Uterus (tissue), 4 donors: ENCODE measurements at places on chromosomes 4 and X.
A peak's percentile ranks its signal among the peaks of the same experiment; 100 is the strongest.

DNA sequence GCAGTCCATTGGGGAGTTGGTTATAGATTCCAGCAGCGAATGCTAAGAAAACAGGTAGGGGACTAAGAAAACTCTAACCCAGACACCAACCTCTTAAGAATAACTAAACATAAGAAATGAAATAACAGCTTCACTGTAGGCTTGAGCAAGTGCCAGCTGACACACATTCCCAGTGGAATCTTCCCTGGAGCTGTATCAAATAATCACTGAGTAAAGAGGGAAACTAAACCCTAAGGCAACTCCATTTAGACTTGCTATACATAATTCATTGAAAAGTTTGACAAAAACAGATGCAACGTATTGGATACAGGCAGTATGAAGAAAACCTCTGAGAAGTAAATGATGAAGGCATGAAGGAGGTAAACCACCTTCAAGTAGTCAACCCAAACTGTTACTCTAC is 293.5 kb downstream of the OPHN1 start:
- DNase-seq, result no peak
- H3K4me1 ChIP-seq, result no peaks in the 10 kb centered on the region
- no peaks in the 10 kb centered on the region for H3K27me3 ChIP-seq
- H3K4me3 ChIP-seq, result no peak overlapping the region
- H3K27ac ChIP-seq, result no peak overlapping the region

GRCh38 chr4:99998062-99998867 is 48.2 kb upstream of the H2AZ1 start:
- H3K4me1 ChIP-seq, result no peaks in the 10 kb centered on the region
- no peaks in the 10 kb centered on the region for H3K27me3 ChIP-seq
- no peak overlapping the region for H3K27ac ChIP-seq
- no peaks in the 10 kb centered on the region for H3K36me3 ChIP-seq

- no peaks in the 10 kb centered on the region for H3K36me3 ChIP-seq
- no peaks in the 10 kb centered on the region for H3K4me1 ChIP-seq
- no peak overlapping the region for H3K27ac ChIP-seq
- no peak for DNase-seq
Observed at GRCh38 chr4:94766856-94767255, 9.1 kb downstream of the BMPR1B start.

DNA sequence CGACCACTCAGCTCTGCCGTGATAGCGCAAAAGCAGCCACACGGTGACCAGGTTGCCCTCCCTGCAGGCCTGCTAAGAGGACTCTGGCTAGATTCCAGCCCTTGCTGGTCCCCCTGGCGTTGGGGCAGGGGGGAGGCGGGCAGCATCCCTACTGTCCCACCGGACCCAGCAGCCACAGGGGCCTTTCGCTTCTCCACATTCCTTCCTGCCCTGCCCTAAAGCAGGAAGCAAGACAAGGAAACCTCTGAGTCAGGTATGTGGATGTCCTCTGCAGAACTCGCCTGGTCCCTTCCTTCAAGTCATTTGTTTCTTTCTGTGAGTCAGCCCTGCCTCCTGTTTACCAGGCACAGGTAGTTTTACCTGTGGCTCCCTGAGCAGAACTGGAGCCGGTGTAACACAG is 60.2 kb upstream of the CLDN34 start:
- H3K36me3 ChIP-seq, result no peaks in the 10 kb centered on the region
- DNase-seq, result no peak

DNA sequence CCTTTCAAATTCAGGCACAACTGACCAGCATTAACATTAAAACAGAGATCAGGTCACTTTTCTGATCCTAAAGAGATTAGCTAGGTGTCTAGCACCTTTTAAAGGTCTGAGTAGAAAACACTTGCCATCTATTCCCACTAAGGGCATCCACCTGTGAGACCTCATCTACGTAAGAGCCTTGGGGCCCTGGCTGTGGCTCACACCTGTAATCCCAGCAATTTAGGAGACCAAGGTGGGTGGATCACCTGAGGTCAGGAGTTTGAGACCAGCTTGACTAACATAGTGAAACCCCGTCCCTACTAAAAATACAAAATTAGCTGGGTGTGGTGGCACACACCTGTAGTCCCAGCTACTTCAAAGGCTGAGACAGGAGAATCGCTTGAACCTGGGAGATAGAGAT is 11.8 kb downstream of the TBC1D9 start:
- no peak overlapping the region for H3K4me3 ChIP-seq
- no peaks in the 10 kb centered on the region for H3K36me3 ChIP-seq
- DNase-seq, result no peak
- no peak overlapping the region for H3K27ac ChIP-seq

DNA sequence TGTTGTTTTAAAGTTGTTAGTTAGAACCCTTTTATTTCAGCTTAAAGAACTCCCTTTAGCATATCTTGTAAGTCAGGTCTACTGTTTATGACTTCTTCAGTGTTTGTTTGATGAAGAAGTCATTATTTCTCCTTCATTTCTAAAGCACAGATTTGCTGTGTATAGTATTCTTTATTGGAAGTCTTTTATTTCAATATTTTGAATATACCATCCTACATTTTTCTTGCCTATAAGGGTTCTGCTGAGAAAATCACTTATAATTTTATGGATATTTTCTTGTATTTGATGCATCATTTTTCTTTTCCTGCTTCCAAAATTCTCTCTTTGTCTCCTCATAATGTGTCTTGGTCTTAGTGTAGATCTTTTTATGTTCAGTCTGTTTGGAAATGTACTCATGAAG is 134.5 kb downstream of the CPXCR1 start:
- no peak overlapping the region for H3K4me3 ChIP-seq
- no peak for DNase-seq
- no peak overlapping the region for H3K27ac ChIP-seq
- no peaks in the 10 kb centered on the region for H3K4me1 ChIP-seq
- no peaks in the 10 kb centered on the region for H3K27me3 ChIP-seq

- H3K4me1 ChIP-seq, result no peaks in the 10 kb centered on the region
- H3K27me3 ChIP-seq, result no peaks in the 10 kb centered on the region
- DNase-seq, result peak; percentile 59
- peak overlapping the region; percentile 25 for H3K27ac ChIP-seq
- H3K4me3 ChIP-seq, result no peak overlapping the region
Observed at GRCh38 chr4:123986268-123986798, 589.7 kb downstream of the SPRY1 start.

DNA sequence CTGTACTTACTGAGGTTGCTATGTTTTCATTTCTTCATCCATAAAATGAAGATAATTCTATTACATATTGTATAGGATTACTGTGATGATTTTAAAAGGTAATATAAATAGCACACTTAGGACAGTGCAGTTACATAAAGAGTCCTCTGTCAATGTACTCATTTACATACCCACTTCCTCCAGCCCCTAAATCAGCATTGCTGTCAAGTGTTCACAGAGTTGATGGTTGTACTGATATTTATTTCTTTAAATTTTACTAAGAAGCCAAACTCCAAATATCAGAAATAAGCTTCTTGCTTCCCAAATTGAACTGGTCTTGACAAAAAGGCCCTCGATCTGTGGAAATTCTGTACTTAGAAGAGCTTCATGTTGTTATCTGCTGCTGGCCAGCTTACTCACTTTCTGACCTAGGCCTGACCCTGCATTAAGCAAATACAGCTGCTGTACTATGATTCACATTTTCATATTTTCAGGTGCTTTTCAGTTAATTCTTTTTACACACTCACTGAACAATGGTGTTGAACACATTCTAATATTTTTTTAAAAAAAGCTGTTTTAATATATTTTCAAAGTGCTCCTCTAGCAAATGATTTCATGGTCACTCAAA is 259.6 kb downstream of the UNC5C start:
- no peak overlapping the region for H3K27ac ChIP-seq
- H3K4me3 ChIP-seq, result no peak overlapping the region
- H3K27me3 ChIP-seq, result no peaks in the 10 kb centered on the region
- DNase-seq, result no peak
- H3K4me1 ChIP-seq, result no peaks in the 10 kb centered on the region

GRCh38 chr4:89562746-89563145 is 255.1 kb upstream of the GPRIN3 start:
- no peaks in the 10 kb centered on the region for H3K27me3 ChIP-seq
- no peaks in the 10 kb centered on the region for H3K36me3 ChIP-seq
- DNase-seq, result no peak

DNA sequence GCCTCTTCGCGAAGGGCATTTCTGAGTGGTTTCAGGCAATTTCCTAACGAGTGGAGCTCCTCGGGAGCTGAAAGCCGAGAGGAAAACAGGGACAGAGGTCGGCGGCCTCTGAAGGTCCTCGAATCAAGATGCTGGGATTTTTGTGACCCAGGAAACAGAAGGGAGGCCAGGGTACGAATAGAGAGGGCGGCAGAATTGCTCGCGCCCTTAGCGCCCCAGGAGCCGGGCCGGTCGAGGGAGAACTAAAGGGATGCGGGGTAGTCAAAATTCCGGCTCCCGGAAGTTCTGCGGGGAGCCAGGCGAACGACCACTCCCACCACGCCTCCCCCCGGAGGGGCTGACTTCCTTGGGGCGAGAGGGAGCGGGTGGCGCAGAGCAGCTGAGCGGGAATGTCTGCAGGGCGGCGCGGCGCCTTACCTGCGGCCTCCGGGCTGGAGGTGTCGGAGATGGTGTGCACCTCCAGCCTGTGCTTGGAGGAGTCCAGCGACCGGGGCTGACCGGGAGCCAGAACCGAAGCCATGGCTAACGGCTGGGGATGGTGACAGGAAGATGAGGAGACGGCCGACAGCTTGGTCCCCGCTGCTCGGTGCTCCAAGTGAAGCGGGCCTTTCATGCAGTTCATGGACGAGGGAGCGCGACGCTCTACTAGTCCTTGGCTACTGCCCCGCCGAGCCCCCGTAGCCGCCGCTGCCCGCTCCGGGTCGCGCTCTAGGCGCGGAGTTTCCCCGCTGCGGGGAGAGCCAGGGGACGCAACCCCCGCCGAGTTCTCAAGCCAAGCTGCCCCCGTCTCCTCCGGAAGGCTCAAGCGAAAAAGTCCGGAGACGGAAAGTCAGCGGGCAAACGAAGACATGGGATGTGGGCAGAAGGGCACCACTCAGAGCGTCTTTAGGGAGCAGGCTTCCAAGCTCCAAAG is 782 bp downstream of the PITX2 start:
- H3K4me3 ChIP-seq, result no peak overlapping the region
- H3K27me3 ChIP-seq, result peaks cover 97% of the 10 kb centered on the region
- H3K4me1 ChIP-seq, result no peaks in the 10 kb centered on the region
- DNase-seq, result no peak
- no peaks in the 10 kb centered on the region for H3K36me3 ChIP-seq

DNA sequence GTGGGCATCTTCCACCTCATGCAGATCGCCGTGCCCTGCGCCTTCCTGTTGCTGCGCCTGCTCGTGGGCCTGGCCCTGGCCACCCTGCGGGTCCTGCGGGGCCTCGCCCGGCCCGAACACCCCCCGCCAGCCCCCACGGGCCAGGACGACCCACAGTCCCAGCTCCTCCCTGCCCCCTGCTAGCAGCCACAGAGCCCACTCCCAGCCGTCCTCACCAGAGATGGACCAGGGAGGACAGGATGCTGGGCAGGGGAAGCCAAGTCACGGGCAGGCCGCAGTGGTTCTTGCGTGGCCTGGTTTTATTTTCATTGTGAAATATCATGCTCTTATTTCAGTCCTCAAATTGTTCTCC is 15.1 kb downstream of the DGKQ start:
- H3K27me3 ChIP-seq, result no peaks in the 10 kb centered on the region
- no peak for DNase-seq
- H3K4me1 ChIP-seq, result no peaks in the 10 kb centered on the region
- no peak overlapping the region for H3K4me3 ChIP-seq

DNA sequence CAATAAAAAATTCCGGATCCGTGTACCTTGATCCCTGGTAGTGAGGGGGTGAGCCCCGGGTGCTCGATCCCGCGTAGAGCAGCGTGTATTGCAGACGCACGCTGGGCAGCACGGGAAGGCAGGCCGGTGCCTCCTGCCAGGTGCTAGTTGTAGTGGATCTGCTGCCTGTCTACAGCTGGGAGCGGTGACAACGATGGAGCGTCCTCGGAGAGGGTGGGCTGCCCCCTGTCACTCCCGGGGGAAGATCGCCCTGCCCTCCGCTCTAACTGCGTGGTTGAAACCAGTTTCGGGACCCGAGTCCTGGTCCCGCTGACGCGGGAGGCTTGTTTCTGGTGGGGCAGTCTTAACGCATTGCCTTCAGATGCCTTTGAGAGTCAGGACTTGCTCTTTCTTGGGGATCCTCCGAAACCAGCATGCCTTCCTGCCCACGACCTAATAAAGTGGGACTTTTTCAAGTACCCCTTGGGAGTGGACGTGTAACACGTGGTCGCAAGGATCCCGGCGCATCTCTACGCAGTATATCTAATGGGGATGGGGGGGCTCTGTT is 2.7 kb upstream of the NKX6-1 start:
- H3K27me3 ChIP-seq, result peaks cover 38% of the 10 kb centered on the region
- no peaks in the 10 kb centered on the region for H3K36me3 ChIP-seq
- H3K4me1 ChIP-seq, result peaks cover 17% of the 10 kb centered on the region
- no peak overlapping the region for H3K27ac ChIP-seq
- DNase-seq, result no peak
